ENCODE measurements at places on chromosomes 16 and 17.
A peak's percentile ranks its signal among the peaks of the same experiment; 100 is the strongest.

GRCh38 chr16:52422307-52422706 lies 124.6 kb downstream of the TOX3 start:
- no peak for DNase-seq

DNA sequence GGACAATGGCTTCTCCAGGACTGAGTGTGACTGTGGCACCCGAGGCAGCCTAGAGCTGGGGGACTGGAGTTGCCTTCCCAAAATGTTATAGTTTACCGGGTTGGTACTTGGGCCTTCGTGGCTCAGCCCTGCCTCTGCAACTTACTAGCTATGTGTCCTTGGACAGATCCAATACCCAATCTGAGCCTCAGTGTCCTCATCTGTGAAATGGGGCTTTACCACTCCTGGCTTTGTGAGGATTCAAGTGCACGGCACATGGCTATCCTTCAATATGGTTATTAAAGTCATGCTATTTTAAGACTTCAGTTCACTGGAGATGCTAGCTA lies 9.6 kb downstream of the IRX5 start:
- no peak for DNase-seq

DNA sequence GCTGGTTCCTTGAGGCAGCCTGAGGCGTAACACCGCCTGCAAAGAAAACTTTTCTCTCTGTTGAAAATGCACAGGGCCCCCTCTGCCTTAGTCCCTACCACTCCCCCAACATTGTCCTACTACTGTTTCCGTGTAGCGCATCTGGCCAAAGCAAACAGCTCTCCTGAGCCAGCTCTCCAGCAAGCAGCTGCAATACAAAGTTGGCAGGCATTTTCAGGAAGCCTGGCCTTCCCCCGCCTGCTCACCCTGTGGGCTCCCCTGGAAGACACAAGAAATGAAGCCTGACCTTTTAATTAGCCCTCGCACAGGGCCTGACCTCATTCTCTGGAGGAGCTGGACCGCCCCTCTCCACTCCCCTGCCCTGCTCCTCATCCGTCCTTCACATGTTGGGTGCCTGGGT lies 66.7 kb downstream of the SOX9 start:
- DNase-seq = peak; percentile 85

GRCh38 chr17:27339198-27339835 lies 45.4 kb downstream of the WSB1 start:
- no peak for DNase-seq

GRCh38 chr16:79609861-79610260 lies 9.3 kb upstream of the MAF start:
- no peak for DNase-seq

DNA sequence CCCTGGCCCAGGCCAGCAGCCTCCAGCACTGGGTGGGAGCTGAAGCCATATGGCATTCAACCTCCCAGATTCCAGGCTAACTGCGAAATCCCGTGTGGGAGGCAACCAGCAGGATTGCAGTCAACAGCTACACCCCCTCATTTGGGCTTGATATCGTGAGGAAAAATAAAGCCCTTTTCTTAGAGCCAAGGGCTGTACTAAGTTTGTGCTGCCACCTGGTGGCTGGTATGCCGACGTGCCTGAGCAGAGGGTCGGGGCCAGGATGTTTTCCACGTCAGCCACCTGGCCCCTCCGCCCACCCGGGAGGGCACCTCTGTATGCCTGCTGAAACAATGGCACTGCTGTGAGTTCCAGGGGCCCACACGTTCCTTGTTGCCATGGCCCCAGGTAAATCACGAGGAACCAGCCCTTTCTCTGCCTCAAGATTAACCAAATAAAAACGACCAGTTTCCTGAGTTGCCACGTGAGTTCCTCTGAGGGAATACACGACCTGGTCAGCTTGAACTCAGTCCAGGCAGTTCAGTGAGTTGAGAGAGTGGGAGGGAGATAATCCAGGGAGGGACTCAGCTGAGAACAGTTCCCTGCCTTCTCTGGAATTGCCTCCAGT lies 9.0 kb downstream of the TMEM98 start:
- DNase-seq = peak; percentile 87

DNA sequence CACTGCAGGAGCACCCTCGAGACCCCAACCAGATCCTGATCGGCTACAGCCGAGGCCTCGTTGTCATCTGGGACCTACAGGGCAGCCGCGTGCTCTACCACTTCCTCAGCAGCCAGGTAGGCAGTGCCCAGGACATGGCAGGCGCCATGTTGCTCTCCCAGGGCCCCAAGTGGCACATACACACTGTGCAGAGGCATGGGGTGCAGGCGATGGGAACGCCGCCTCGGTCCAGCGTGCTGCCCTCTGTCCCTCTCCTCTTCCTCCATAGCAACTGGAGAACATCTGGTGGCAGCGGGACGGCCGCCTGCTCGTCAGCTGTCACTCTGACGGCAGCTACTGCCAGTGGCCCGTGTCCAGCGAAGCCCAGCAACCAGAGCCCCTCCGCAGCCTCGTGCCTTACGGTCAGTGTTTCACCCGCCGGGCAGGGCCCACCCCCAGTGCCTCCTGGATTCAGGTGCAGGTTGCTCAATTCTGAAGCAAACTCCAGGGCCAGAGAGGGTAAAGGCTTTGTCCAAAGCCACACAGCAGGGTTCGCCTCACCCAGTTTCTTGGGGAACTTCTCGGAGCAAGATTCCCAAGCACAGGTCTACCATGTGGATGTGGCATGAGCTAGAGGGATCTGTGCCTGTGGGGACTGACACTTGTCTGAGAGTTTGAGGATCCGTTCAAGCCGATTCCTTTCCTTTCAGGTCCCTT lies 24.4 kb upstream of the MYO15B start:
- no peak for DNase-seq

- peak; percentile 42 for DNase-seq
Observed at GRCh38 chr17:330993-331701, 21.5 kb downstream of the RPH3AL start.

DNA sequence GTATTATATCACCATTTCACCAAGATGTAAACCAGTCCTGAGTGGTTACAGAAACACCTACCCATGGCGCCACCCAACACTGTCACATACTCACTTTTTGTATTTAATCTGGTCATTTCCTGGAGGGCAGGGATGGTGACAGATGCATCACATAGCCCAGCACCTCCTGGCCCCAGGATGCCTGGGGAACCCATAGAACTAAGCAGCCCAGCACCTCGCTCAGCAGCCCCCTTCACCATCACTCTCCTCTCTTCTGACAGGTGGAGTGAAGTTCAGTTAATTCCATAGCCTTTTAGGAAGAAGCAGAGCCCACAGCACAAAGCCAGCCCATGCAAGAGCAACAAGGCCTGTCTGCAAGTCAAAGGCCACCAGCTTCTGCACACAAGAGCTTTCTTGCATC lies 27.5 kb downstream of the MYLK3 start:
- DNase-seq = no peak

GRCh38 chr16:318628-319027 lies 33.9 kb downstream of the AXIN1 start:
- DNase-seq = no peak

DNA sequence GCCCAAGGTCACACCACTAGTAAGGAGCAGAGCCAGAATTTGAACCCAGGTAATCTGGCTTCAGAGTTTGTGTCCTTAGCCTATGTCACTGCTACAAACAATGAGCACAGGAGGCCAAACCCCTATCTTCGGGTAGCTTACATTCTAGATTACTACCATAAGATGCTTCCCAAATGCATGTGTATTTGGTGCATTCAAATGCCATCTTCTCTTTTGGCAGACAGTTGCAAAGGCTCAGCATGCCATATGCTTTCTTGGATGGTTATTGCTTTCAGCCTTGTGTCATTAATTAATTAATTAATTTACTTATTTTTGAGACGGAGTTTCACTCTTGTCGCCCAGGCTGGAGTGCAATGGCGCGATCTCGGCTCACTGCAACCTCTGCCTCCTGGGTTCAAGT lies 80.7 kb downstream of the DNAH3 start:
- no peak for DNase-seq

- DNase-seq = no peak
Observed at GRCh38 chr17:59126809-59127417, 20.2 kb upstream of the TRIM37 start.

DNA sequence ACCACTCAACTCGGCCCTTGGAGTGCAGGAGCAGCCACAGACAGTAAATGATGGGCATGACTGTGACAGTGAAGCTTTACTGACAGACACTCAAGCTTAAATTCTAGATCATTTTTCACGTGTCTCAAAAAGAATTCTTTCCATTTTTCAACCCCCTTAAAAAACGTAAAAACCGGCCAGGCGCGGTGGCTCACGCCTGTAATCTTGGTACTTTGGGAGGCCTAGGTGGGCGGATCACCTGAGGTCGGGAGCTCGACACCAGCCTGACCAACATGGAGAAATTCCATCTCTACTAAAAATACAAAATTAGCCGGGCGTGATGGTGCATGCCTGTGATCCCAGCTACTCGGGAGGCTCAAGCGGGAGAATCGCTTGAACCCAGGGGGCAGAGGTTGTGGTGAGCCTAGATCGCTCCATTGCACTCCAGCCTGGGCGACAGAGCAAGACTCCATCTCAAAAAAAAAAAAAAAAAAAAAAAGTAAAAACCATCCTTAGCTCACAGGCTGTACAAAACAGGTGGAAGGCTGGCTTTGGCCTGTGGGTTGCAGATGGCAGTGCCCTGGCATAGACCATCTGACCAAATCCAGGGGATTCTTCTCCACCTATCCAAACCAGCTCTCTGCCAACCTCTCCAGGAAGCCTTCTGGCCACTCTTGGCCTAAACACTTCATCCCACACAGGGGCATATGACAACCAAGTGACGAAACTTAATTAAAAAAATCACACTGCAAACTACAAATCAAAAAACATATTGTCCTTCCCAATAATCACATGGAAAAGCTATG lies 18.3 kb downstream of the TBC1D16 start:
- no peak for DNase-seq

DNA sequence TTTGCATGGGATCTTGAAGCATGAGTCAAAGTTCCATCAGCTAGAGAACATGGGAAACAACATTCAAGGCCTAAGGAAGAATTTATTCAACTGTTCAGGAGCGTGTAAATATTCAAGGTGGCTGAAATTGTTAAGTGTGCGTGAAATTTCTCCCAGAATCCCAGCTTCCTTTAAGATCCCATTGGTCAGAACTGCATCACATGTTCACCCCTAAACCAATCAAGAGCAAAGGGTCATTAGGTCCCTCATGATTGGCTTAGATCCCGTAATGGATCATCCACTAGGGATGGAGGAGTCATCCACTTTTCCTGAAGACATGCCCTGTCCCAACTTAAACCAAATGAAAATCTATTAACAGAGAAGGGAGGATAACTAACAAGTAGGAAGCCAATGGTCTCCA lies 201.6 kb downstream of the TMEM114 start:
- DNase-seq = no peak

DNA sequence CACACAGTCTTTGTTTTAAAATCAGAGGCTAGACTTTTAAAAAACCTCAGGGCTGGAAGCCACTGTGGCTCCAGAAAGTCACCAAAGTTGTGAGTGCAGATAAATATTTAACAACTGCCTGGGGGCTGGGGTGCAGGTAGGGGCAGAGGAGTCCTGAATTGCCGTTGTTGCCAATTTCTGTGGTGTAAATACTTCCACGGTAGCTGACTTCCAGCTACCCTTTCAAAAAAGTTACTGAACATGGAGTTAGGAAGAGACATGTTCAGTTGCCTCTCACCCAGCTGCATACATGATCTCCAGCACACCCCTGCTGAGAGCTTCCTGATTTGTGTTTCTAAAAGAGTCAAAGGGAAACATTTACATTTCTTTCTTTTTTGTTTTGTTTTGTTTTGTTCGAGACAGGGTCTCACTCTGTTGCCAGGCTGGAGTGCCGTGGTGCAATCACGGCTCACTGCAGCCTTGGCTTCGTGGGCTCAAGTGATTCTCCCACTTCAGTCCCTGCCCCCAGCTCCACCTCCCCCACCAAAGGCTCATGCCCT lies 58.7 kb downstream of the PLXDC1 start:
- no peak for DNase-seq

- peak; percentile 35 for DNase-seq
Observed at GRCh38 chr17:10612957-10613744, 44.0 kb downstream of the MYH3 start.

GRCh38 chr16:87416826-87417527 lies 24.8 kb downstream of the MAP1LC3B start:
- DNase-seq = peak; percentile 75

GRCh38 chr16:2398520-2398919 lies 30.7 kb upstream of the CCNF start:
- no peak for DNase-seq

DNA sequence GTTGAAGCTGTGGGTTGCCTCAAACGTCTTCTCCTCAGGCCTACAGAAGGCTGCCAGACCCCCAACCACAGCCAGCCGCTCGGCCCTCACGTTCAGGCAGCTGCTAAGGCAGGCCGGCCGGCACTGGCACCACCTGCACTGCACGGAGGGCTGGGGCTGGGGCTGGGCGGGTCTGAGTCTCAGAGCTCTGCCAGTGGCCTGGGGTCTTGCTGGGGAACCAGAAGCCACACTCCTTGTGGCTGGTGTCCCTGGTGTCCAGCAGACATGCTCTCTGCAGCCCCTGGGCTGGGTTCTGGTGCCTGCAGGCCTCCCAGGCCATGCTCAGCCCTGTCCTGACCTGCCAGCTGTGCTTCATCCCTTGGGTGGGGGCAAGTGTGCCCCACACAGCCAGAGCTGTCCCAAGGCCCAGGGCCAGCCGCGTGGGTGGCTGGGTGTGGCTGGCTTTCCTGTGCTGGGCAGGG lies 42.0 kb downstream of the BAHCC1 start:
- no peak for DNase-seq

- no peak for DNase-seq
Observed at GRCh38 chr17:1592751-1593629, 30.4 kb upstream of the PITPNA start.

DNA sequence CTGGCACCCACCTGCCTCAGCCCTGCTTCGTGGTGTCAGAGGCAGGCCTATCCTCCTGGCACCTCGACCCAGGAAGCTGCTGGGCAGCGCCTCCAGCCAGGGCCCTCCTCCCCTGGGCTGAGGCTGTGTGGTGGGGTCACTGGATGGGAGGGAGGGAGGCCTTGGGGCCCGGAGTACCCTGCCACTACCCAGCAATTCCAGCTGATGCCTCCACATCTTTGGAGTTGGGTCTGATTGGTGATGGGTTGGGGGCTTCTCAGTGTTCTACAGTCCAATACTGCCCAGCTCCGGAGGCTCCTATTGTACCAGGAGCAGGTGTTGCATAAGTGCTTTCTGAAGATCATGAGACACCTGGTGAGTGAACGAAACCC lies 48.0 kb downstream of the USP22 start:
- DNase-seq = no peak

GRCh38 chr17:38898291-38898679 lies 27.1 kb upstream of the LASP1NB start:
- DNase-seq = no peak

DNA sequence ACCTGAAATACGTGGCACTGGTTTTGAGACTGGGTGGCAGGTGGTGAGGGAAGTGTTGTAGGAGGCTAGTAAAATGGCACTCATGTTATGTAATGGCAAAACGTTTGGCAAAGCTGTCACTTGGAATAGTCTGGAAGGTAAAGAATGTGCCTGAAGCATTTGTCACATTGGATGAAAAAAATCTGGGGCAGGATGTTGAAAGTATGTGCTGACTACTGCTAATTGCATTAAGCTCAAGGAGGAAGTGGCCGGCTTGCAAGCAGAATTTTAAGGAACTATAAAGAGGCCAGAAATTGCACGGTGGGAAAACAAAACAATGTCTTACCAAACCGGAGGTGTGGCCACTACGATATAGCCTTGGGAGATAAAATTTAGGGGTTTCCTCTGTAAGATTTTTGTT lies 26.6 kb upstream of the NLRP1 start:
- DNase-seq = no peak

GRCh38 chr16:240559-240958 lies 5.9 kb downstream of the FAM234A start:
- DNase-seq = no peak

Data from cardiac muscle cell (in vitro differentiated cells and primary cell).